ENCODE measurements at places on chromosomes 11 and 22.

GRCh38 chr11:123166071-123166559 is 28.9 kb downstream of the CLMP start:
- peak; percentile 73 for DNase-seq

DNA sequence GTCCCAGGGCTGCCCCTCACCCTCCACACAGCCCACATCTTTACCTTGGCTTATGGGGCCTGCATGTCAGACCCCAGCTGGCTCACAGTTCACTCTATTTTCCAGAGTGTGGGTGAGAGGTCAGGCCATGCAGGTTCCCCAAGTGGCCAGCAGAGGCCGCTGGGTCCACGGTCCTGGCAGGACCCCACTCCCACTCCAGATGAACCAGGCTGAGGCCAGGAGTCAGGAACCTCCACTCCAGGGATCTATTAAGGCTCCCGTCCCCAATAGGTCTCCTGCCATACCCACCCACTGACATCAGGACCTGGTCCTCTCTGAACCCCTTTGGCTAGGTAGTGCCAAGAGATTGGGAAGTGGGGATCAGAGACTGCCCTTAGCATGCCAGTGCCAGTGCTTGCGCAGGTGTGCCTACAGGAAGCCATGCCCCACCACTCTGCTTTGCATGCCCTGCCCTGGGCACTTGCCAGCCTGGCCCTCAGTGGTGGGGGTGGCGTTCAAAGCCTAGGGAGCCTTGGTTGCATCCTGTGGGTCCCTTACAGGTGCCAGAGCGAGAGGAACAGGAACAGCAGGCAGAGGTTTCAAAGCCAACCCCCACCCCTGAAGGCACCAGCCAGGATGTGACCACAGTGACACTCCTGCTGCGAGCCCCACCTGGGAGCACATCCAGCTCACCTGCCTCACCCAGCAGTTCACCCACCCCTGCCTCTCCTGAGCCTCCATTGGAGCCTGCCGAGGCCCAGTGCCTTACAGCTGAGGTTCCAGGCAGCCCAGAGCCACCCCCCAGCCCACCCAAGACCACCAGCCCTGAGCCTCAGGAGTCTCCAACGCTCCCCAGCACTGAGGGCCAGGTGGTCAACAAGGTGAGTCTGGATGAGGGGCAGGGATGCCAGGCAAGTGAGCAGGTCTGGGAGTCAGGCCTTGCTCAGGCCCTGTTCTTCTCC is 8.3 kb downstream of the SMTN start:
- DNase-seq: no peak

GRCh38 chr11:25566298-25567200 is 765.4 kb upstream of the ANO3 start:
- DNase-seq: no peak

DNA sequence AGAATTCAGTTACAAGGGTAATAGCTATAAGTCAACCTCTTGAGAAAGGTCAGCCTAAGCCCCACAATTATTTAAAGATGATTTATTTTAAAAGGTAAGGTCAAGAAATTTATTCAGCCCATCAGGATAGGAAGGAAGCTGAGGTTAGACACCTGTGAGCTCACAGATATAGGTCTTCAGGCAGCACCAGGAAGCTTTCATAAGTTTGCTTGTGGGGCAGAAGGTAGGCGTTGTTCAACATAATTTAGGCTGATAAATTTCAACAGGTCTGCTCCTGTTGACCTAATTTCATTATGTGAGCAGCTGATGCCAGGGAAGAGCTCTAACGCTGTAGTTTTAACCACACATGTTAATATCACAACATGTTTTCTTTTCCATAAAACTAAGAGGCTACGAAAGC is 118.1 kb upstream of the APOA1 start:
- no peak for DNase-seq

DNA sequence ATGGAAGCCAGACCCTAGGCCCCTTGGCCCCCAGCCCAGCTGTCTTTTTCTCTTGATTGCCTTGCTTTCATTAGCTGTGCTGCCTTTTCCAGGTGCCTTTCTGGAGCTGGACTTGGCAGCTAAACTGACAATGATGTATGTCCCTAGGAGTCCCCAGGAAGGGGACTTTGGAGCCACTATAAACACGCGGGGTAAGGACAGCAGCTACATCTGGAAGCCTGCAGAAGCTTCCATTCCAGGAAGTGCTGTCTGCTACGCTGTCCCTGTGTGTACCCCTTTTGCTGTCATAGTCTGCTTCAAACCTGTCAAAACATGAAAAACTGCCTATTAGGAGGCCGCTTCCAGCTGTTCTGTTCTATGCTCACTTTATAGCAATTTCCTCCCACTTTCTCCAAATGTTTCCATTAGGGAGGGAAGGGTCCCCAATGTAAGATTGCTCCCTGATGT is 153.3 kb upstream of the RAG2 start:
- DNase-seq: no peak

DNA sequence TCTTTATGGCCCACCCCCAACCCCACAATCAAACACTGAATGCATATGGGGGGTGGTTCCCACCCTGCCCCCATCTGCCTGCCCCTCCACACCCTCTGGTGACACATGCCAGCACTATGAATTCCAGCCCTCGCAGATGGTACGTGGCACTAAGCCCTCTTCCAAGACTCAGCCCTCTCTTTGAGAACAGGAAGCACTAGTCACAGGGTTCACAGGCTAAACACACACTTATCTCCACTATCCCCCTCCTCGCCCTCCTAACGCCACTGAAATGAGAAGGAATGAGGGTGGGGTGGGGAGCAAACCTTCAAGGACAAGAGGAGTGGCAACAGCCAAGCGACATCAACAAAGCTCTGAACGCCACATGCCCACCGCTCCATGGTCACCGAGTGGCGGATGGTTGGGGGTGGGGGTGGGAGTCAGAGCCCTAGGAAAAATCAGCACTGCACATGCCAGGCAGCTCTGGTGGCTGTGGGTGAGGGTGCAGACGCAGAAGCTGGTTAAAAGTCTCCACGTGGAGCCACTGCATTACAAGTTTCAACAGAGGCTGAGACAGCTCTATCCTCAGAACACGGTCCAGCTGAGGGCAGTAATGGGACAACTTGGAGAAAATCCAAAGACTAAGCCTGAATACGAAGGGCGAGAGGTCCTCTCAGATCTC is 33.6 kb downstream of the TMEM184B start:
- peak; percentile 82 for DNase-seq
